ENCODE measurements at places on chromosomes 13 and 19.

DNA sequence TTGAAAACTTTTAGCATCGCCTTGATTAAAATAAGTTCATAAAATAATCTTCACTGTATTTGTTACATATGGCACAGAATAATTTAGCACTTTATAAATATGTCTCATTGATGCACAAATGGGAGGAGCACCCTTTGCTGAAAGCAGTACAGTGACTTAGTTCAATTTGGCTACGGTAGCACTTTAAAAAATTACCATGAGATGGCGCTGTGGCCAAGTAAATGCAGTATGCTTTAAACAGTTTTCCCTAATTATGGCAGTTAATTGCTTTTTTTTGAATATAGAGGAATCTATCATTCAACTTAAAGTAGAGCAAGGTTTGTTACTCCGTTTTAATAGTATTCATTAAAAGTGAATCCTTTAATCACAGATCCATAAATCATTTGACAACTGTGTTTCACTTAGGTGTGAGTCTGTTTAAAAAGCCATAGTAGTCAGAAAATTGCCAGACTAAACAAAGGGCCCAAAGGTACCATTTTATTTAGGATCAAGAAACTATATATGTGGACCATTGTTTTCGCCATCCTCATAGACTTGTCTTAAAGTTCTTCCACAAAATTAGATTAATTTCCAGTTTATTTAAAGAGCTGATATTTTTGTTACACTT lies 34.7 kb upstream of the ESD start:
- DNase-seq, result peak; percentile 18

GRCh38 chr19:41997121-41997850 lies 3.3 kb upstream of the ATP1A3 start:
- peak; percentile 41 for DNase-seq

GRCh38 chr19:17098326-17098725 lies 22.7 kb downstream of the MYO9B start:
- no peak for DNase-seq

DNA sequence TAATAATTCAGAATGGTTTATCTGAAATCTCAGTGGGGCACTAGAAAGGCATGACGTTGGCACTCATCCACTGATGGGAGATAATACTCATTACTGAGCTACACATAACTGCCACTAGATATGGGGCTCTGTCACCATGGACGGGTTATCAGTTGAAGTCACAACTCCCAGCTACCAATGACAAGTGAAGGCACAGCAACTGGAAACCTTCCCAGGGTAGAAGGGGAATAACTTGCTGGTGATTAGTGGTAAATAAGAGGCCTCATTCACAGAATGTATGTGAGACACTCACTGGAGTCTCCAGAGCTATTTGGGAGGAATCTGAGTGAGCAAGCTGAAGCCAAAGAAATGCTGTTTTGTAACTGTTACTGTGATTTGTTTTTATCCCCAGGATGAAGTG lies 249.6 kb downstream of the ENOX1 start:
- no peak for DNase-seq

DNA sequence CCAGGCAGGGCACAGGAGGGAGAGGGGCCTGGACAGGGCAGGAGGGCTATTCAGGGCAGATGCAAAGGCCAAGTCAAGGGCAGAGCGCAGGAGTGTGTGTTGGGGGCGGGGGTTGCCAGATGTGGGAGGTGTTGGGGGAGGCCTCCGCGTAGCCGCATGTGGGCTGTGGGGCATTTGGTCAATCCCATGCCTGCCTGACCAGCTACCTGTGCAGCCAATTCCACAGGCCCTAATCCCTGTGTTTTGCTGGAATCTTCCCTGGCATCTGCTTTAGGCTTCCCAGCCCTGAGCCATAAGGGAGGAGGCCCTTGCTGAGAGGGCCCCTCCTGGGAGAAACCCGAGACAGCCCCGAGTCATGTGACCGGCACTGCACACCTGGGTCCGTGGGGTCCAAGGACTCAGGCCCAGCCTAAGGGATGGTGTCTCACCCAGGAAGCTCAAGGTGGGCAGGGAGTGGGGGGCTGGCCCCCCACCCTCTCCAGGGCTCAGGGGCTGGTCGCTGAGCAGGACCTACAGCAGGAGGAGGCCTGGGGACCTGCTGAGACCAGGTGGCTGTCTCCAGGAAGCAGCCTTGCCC lies 20.3 kb downstream of the RFX1 start:
- DNase-seq, result no peak

DNA sequence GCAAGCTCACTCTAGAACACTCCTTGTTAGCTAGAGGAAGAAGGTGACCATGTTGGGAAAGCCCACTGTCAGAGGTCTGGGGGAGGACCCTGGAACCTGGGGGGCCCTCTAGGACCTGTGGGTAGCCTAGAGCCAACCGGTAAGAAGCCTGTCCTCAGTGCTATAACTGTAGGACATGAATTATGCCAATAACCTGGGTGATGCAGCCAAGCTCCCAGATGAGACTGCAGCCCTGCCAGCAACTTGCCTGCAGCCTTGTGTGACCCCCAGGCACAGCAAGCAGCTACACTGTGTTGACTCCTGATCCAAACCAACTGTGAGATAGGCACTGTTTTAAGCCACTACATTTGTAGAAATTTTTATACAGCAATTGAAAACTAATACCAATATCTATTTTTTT lies 122.3 kb downstream of the MIPEP start:
- no peak for DNase-seq

DNA sequence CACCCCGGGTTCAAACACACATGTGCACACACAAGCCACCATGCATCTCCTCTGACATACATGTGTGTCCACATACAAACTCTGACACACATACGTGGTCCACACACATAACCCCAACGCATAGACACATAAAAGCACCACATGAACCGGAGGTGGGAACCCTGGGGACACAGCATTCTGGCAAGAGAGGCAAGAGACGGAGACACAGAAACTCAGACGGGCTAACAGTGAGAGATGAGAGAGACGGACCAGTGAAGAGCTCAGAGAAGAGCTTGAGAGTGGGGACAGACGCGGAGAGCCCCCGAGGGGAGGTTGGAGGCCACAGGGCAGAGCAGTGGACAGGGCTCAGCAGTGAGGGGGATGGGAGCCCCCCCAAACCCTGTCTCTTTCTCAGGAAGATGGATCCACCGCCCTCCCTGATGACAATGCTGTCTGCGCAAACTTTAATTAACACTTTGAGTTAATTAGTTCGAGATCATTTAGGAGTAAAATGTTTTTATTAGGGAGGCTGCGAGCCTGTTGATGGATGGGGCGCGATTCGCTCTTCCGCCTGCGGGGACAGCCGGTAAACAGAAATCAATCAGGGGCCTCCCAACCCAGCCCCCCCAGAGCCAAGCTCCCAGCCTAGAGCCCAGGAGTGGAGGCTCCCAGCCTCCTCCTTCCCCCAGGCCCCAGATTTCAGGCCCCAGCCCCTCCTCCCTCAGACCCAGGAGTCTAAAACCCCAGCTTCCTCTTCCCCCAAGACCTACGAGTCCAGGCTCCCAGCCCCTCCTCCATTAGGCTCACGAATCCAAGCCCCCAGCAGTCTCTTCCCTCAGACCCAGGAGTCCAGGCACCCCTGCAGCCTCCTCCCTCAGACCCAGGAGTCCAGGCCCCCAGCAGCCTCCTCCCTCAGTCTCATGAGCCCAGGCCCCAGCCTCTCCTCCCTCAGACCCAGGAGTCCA lies 9.5 kb upstream of the ERFL start:
- DNase-seq, result no peak

- no peak for DNase-seq
These were observed 8.4 kb downstream of the B3GNT3 start for GRCh38 chr19:17803264-17803896.

- DNase-seq, result peak; percentile 66
These were observed 3.1 kb upstream of the CTXN1 start for GRCh38 chr19:7928741-7929701.

- no peak for DNase-seq
These were observed 20.0 kb downstream of the KLF12 start for GRCh38 chr13:74114202-74114601.

DNA sequence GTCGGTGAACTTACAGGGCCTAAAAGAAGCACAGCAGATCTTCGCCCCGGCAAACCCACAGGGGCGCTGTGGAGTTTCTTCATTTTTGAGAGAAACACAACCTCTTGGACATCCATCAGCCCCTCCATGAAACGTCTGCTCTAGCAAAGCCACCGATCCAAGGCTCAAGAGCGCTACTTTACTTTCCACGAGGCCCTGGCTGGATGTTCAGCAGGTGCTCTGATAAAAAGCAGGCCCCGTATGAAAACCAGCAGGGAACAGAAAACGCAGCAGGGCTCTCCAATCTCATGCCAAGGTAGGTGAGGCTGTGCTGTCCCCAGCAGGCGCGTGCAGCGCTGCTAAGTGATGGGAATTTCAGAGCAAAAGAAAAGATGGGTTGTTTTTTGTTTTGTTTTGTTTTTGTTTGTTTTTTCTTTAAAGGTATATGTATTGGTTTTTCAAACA lies 86.7 kb downstream of the IRS2 start:
- DNase-seq, result no peak
